AML-193 (cell line): ENCODE measurements at places on chromosomes 5 and 9.

DNA sequence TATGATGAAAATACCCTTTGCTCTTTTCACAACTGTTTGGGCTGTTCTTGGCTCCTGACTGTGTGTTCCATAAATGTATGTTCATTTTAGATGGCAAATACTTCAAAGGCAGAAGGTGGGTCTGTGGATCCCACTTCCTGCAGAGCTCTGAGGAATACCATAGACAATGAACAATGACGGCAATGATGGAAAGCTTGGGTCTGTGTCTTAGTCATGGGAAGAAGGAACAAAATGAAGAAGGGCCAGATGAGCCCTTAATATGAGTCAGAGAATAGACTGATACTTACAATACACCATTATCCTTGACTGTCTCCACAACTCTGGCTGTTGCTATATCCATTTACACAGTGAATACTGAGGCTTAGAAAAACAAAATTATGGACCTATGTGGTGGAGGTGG, 126.0 kb downstream of the SLIT3 start:
- no peak for DNase-seq

DNA sequence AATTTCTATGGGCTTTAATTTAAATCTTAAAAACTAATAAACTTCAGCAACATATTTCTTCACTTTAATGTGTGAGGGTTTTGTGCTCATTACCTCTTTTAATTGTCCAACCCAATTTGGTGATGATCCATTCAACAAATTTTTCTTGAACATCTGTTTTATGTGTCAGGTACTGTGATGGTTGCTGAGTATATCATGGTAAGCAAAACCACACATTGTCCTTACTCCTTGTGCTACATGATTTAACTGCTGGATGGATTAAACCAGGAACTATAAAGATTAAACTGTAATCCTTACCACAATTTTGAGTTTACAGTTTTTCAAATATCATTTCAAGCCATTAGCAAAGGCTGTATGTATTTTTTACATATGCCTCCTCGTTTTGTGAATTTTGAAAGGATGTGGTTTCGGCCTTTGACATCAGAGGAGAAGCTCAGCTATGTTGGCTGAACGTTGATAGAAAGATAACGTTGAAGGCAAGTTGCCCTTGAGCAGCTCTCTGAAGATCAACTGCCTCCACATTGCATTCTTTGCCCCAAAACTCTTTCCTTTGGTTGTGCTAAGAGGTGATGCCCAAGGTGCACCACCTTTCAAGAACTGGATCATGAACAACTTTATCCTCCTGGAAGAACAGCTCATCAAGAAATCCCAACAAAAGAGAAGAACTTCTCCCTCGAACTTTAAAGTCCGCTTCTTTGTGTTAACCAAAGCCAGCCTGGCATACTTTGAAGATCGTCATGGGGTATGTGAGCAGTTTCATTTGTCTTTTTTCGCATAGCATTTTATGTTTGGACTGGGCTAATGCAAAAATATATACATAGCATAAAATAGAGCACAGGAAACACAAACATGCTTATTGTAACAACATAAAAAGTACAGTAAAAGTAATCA, at the start of gene ITK:
Gene ITK (plus strand): TSS at position 467 of the 891 bp plus-strand sequence. CDS start 138 bp downstream, at position 605.
- no peak for DNase-seq

DNA sequence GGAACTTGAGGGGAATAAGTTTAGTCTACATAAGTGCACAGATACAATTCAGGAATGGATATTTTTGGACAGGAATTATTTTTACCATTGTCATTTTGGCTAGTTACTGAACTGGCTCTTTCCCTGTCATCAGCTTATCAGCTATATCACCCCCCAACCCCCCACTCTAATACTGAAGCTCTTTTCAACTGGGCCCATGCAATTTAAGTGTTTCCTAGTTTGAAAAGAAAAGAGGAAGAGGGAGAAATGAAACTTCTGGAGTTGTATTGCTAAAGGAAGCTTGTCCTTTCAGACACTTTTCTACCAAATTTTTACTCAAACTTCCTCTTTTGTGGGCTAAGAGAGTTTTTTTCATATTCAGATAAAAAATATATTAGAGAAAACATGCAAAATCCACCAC, 18.5 kb upstream of the TIMD4 start:
- DNase-seq, result peak; percentile 0

DNA sequence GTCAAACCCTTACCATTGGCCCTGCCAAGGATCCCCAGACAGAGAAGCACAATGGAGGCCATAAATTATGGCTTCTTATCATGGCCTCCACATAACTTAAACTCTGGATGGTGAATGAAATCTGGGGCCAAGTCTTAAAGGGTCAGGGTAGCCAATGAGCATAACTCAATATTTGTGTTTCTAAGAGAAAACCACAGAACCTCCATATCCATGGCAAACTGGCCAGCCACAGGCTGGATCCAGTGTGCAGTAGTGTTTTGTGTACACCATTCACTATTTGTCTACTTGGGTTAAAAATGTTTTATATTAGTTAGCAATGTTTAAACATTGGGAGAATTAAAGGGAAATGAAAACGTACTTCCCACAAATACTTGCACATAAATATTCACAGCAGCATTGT, 60.8 kb downstream of the CDO1 start:
- DNase-seq, result no peak

DNA sequence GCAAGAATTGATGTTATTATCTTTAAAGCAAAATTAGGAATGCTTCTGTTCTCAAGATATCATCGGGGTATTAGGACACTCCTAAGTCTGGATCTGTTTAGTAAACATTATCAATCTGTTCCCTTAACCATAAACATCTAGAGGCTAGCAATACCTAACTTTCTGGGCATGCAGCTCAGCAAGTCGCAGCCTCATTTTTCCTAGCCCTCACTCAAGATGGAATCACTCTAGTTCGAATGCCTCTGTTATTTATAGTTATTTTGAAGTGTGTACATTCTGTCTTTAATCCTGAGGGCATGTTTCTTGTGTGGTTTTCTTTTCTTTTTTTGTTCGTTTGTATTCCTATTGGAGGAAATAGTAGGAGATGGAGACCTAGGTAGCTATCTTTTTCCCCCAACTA, 66.9 kb downstream of the FER start:
- DNase-seq, result no peak

DNA sequence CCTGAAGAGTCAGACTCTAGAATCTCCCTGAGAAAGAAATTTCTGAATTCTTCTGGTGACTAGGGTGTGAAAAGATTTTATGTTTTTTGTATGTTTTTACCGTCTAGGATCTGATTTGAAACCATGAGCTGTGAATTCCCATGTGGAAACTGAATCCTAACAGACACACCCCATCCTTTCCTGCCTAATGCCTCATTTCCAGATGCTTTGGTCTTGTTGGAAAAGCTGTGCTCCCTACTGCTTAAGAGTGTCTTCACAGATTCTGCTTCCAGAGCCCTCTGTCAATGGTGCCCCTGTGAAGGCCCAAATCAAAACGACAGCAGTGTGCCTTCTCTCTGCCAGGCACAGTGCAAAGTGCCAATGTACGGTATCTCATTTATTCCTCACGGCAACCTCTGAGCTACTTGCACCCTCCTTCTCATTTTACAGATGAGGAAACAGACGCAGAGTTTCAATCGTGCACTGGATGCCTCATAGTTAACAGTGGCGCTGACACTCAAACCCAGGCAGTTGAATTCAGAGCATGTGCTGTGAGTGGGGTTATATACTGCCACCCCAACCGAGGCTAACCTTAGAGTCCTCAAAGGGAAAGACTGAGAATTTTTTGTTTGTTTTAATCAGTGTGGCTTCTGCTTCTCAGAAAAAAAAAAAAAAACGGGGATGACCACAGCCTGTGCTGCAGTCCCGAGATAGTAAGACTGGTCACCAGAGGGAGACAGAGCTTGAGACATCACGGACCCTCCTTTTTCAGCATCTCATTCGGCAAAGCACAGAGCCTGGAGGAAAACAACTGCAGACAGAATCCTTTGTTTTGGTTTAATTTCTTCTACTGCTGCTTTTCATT, 188.4 kb downstream of the SNCAIP start:
- DNase-seq, result no peak

- DNase-seq, result no peak
Measured at GRCh38 chr9:87238545-87238944, 259.1 kb upstream of the DAPK1 start.

- DNase-seq, result no peak
Measured at GRCh38 chr9:4339836-4340560, 40.1 kb upstream of the GLIS3 start.

DNA sequence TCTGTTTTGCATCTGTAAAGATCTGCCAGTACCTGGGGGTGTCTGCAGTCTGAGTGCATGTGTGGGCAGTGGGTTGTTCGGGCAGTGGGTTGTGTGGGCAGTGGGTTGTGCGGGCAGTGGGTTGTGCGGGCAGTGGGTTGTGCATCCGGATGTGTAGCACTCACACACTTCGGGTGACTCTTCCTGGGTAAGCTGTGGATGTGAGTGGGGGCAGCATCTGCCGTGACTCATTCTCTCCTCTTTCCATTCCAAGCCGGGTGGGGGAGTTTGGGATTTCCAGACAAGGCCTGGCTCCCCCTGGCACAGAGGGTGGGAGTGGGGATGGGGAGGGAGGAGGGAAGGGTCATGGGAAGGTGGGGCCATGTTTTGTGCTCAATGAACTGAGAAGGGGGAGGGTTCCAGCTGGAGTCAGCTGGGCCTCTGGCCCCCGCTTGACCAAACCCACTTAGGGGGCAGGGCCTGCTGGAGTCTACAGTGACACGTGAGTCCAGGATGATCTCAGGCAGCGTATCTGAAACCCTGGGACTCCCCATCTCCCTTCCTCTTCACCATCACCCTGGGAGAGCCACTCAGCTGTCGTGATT, 8.3 kb downstream of the CRB2 start:
- DNase-seq, result no peak

- DNase-seq, result no peak
Measured at GRCh38 chr5:12825163-12825562, 920.9 kb upstream of the CTNND2 start.

GRCh38 chr5:143174714-143175398, 228.6 kb downstream of the NR3C1 start:
- no peak for DNase-seq
